ENCODE measurements at places on chromosomes 12 and 14.

- no peak overlapping the region for H3K4me3 ChIP-seq
- H3K4me1 ChIP-seq, result no peaks in the 10 kb centered on the region
- H3K36me3 ChIP-seq, result no peaks in the 10 kb centered on the region
- no peak for DNase-seq
- peaks cover 59% of the 10 kb centered on the region for H3K27me3 ChIP-seq
Measured at GRCh38 chr12:52494518-52494917, 1.5 kb upstream of the KRT6A start.

GRCh38 chr12:116613256-116613655 lies 54.1 kb downstream of the MAP1LC3B2 start:
- peaks cover 10% of the 10 kb centered on the region for H3K27me3 ChIP-seq
- no peaks in the 10 kb centered on the region for H3K36me3 ChIP-seq
- no peaks in the 10 kb centered on the region for H3K4me1 ChIP-seq
- no peak overlapping the region for H3K27ac ChIP-seq
- no peak overlapping the region for H3K4me3 ChIP-seq

GRCh38 chr14:91926131-91926890 lies 21.2 kb downstream of the FBLN5 start:
- H3K27ac ChIP-seq, result no peak overlapping the region
- no peak overlapping the region for H3K4me3 ChIP-seq
- H3K4me1 ChIP-seq, result no peaks in the 10 kb centered on the region
- H3K36me3 ChIP-seq, result no peaks in the 10 kb centered on the region
- no peak for DNase-seq

GRCh38 chr12:92702754-92703679 lies at the start of gene PLEKHG7:
TSS of gene PLEKHG7 (plus strand) at chr12:92702989. CDS start at chr12:92706632, 3,643 bp downstream.
- H3K27ac ChIP-seq, result no peak within 1 kb of the TSS
- no peaks in the 10 kb centered on the region for H3K36me3 ChIP-seq
- H3K4me1 ChIP-seq, result peaks cover 2% of the 10 kb centered on the region
- no peak for DNase-seq

GRCh38 chr12:23699031-23699430 lies 250.4 kb downstream of the SOX5 start:
- no peaks in the 10 kb centered on the region for H3K4me1 ChIP-seq
- H3K27me3 ChIP-seq, result no peaks in the 10 kb centered on the region
- no peak overlapping the region for H3K27ac ChIP-seq
- no peak overlapping the region for H3K4me3 ChIP-seq
- H3K36me3 ChIP-seq, result no peaks in the 10 kb centered on the region
- no peak for DNase-seq

GRCh38 chr12:5809586-5809985 lies 135.5 kb downstream of the ANO2 start:
- no peak for DNase-seq
- H3K4me1 ChIP-seq, result no peaks in the 10 kb centered on the region
- no peaks in the 10 kb centered on the region for H3K36me3 ChIP-seq
- peaks cover 4% of the 10 kb centered on the region for H3K27me3 ChIP-seq

GRCh38 chr12:3202734-3203446 lies 125.7 kb downstream of the TSPAN9 start:
- no peak overlapping the region for H3K27ac ChIP-seq
- peaks cover 59% of the 10 kb centered on the region for H3K27me3 ChIP-seq
- H3K4me1 ChIP-seq, result peaks cover 7% of the 10 kb centered on the region
- H3K36me3 ChIP-seq, result no peaks in the 10 kb centered on the region
- H3K4me3 ChIP-seq, result no peak overlapping the region
- peak; percentile 74 for DNase-seq

- peak overlapping the region; percentile 50 for H3K4me3 ChIP-seq
- DNase-seq, result peak; percentile 34
- H3K27ac ChIP-seq, result peak overlapping the region; percentile 77
- H3K27me3 ChIP-seq, result no peaks in the 10 kb centered on the region
Measured at GRCh38 chr14:89351516-89352404, 65.3 kb downstream of the FOXN3 start.

DNA sequence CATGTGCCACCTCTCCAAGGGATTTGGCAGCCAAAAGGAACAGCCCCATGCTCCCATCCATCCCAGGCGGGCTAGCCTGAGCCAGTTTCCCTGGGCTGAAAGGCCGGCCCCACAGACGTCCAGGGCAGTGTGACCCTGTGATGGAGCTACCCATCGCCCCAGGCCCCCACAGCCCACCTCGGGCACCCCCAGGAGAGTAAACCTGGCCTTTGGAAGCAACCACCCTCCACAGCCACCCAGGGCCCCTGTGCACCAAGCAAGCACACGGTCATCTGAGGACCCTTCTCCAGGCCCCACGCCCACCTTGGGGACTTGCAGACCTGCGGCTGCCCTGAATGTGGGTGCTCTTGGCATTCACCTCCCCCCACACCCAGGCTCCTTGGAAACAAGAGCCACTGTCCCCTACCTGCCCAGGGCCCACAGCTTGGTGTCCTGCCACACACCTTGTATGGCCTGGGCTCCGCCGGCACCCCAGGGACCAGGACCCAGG lies 8.4 kb downstream of the AHNAK2 start:
- peaks cover 60% of the 10 kb centered on the region for H3K27me3 ChIP-seq
- DNase-seq, result no peak
- no peaks in the 10 kb centered on the region for H3K4me1 ChIP-seq
- no peak overlapping the region for H3K4me3 ChIP-seq
- no peaks in the 10 kb centered on the region for H3K36me3 ChIP-seq
- H3K27ac ChIP-seq, result no peak overlapping the region

- no peaks in the 10 kb centered on the region for H3K36me3 ChIP-seq
- DNase-seq, result peak; percentile 68
- H3K4me1 ChIP-seq, result peaks cover 5% of the 10 kb centered on the region
- no peak overlapping the region for H3K4me3 ChIP-seq
- no peak overlapping the region for H3K27ac ChIP-seq
- peaks cover 7% of the 10 kb centered on the region for H3K27me3 ChIP-seq
Measured at GRCh38 chr12:5745251-5745888, 199.7 kb downstream of the ANO2 start.

GRCh38 chr12:103114296-103115055 lies 157.0 kb downstream of the ASCL1 start:
- H3K4me1 ChIP-seq, result no peaks in the 10 kb centered on the region
- no peak for DNase-seq
- no peaks in the 10 kb centered on the region for H3K27me3 ChIP-seq
- no peaks in the 10 kb centered on the region for H3K36me3 ChIP-seq

DNA sequence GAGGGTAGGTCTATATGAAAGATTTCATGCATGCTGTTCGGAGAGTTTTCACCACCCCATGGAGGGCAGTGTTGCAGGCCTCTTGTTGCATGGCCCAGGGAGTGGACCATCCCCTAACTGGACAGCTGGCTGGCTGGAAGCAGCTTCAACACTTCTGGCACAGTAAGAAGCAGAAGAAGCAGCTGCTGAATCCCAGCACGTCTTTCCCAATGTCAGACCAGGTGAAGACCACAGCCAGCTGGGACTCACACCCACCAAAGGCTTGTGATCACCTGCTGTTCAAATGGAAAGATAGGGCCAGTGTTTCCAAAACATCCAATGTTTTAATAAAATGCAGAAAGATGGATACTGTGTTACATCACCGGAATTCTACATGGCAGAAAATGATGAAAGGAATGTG lies 1423.6 kb downstream of the AACS start:
- no peak for DNase-seq
- no peak overlapping the region for H3K27ac ChIP-seq
- H3K36me3 ChIP-seq, result no peaks in the 10 kb centered on the region
- no peaks in the 10 kb centered on the region for H3K27me3 ChIP-seq

DNA sequence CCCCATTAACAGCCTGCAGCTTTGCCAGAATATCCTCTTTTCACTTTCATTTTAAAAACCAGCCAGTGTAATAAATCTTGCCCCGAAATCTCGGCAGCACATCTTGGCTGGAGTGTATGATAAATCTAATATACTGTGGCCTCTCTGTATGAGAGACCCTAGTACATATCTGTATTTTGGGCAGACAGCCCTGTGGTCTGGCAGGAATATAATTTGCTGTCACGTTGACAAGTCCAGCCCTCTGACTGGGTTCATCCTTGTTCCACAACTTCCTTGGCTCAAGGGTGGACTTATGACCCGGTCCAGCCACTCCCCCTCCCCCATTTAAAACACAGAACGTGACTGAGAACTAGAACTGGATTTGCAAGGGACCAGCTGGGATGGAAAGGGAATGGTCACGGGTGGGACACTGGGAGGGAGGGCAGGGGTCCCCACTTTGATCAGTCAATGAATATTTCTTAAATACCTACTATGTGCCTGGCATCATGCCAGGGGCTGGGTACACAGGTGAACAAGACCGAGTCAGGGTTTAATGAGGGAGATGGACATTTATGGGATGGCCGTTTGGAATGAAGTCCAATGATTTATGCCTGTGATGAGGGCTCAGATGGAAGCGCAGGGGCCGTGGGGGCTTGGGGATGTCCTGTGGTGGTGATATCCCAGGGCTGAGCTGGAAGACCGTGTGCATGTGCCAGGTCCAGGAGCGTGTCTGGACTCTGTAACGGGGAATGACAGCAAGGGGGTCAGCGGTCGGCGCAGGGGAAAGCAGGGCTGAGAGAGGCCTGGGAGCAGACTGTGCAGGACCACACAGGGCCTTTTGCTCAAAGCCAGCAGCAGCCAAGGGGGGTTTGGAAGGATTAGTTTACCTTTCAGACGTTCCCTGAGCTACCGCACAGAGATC lies 190.5 kb downstream of the PHETA1 start:
- peaks cover 67% of the 10 kb centered on the region for H3K27me3 ChIP-seq
- DNase-seq, result no peak
- no peak overlapping the region for H3K27ac ChIP-seq
- peaks cover 4% of the 10 kb centered on the region for H3K4me1 ChIP-seq

- peaks cover 8% of the 10 kb centered on the region for H3K36me3 ChIP-seq
- H3K4me3 ChIP-seq, result no peak overlapping the region
- DNase-seq, result no peak
- H3K4me1 ChIP-seq, result peaks cover 55% of the 10 kb centered on the region
- H3K27me3 ChIP-seq, result peaks cover 5% of the 10 kb centered on the region
Measured at GRCh38 chr12:108638997-108639822, 5.5 kb upstream of the SELPLG start.

GRCh38 chr14:59161561-59162175 lies 26.8 kb upstream of the DAAM1 start:
- H3K27me3 ChIP-seq, result peaks cover 22% of the 10 kb centered on the region
- no peaks in the 10 kb centered on the region for H3K36me3 ChIP-seq
- DNase-seq, result no peak
- H3K4me3 ChIP-seq, result no peak overlapping the region
- H3K4me1 ChIP-seq, result peaks cover 5% of the 10 kb centered on the region
- no peak overlapping the region for H3K27ac ChIP-seq

- H3K4me1 ChIP-seq, result peaks cover 49% of the 10 kb centered on the region
- no peak overlapping the region for H3K27ac ChIP-seq
- H3K4me3 ChIP-seq, result no peak overlapping the region
- no peak for DNase-seq
Measured at GRCh38 chr12:122096591-122097149, 18.1 kb downstream of the MLXIP start.

DNA sequence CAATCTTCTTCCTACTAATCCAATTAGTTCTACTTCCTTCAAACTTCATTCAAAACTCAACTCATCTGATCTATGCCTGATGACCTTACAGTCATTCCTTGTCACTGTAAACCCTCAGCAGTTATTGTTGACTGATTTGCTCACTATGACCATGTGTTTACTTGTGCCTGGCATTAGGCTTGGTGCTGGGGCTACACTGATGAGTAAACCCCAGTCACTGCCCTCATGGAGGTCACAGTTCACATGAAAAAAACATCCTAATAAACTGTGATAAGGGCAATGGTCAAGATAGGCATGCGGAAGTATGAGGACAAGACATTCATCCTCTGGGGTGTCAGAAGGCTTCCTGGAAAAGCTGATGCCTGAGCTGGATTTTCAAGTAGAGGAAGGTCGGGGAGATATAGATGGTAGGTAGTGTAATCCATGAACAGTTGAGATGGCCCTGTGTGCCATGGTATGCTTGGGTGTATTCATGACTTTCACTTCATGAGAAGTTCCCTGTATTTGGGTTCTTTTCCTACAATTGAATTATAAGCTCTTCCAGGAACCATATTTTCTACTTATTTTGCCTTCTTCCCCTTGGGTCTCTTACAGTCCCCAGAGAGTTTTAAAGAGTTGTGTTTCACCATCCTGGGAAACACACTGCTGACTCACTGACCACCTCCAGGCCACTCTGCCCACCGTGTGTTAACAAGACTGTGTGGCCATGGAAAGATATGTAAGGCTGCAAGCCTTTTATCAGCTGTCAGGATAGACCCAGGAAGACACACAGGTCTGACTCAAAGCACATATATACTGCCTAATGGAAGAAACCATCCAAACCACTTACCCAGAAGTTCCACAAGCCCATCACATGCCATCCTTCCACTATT lies 38.7 kb upstream of the DUSP6 start:
- no peak for DNase-seq
- H3K27me3 ChIP-seq, result no peaks in the 10 kb centered on the region
- H3K4me3 ChIP-seq, result no peak overlapping the region
- H3K36me3 ChIP-seq, result no peaks in the 10 kb centered on the region
- no peak overlapping the region for H3K27ac ChIP-seq

DNA sequence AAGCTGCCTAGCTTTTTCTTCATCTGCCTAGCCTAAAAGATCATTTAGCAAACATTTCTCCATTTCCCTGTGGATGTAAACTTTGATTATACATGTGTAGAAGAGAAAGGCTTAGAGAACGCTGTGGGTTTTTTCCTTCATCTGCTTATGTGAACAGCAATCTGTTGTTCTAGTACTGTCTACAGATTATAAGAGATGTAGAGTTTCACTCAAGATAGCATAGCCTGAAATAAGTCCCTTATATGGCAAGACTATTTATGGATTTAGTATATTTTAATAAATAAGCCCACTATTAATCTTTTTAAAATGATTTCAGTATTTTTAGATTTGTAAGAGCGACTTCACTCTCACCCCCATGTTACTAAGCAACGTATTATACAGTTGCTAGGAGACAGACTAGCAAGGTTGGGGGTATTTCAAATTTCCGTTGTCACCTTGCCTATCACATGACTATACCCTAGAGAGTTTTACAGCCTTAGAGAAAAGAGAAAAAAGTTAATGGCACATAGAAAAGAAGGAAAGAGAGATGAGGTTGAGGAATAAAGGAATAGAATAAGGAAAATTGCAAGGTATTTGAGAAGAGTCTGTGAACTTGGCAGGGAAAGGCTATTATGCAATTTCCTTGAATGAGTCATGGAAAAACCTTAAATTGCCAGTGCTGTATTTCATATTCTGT lies 12.2 kb upstream of the TUBA1A start:
- H3K27me3 ChIP-seq, result peaks cover 10% of the 10 kb centered on the region
- no peak for DNase-seq
- no peak overlapping the region for H3K4me3 ChIP-seq
- H3K36me3 ChIP-seq, result no peaks in the 10 kb centered on the region
